AG09309 (cell line): ENCODE measurements at places on chromosomes 4 and X.

DNA sequence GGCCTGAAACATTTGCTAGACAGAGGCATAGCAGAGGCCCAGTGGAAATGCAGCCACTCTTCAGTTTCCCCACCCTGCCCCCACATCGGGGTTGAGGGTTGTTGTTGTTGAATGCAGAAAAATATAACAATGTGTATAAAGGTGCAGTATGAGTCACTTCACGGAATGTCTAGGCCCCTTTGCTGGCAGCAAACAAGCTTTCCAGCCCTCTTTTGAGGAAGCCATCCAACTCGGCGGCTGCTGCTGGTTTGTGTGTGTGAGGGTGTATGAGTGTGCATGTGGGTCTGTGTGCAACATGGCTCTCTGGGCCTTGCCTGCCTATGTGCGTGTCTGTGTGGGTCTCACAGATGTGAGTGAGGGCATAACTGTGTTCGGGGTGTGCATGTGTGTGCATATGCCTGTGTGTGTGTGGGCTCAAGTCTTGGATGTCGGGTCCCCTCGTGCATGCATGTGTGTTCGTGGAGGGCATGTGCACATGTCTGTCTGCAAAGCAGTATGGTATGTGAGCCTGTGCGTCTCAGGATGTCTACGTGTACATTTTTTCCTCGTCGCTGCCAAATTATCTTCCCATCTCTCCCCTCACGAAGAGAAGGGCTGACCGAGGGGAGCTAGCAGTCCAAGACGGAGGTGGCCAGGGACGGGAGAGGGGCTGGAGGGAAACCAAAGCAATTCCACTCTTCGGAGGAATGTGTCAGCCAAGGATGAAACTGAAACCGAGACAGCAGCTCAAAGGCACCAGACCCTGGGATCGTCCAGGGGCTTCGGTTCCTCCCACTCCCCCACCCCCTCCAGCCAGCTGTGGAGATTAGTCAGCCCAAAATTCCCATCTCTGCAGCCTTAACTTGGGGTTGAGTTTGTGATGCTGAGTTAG lies 8.4 kb upstream of the ELF4 start:
- no peak for DNase-seq

DNA sequence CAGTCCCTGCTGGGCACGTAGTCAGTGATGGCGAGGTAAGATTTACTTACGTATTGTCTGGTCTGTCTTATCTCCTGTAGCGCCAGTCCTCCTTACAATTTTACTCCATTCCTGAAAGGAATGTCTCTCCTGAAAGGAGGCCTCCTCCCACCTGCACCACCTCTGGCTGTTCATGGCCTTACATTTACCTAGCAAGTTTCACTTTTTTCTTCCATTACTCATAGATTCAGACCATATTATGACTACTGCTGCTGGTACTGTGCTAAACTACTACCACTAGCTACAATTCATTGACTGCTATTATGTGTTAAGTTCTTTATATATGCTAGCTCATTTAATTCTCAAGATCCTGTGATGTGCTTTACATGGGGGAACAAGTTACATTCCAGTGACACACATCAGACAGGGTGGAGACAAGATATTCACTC lies 189.9 kb downstream of the BMPR1B start:
- no peak for DNase-seq

- no peak for DNase-seq
Measured at GRCh38 chr4:2321279-2322196, 59.6 kb upstream of the MXD4 start.

DNA sequence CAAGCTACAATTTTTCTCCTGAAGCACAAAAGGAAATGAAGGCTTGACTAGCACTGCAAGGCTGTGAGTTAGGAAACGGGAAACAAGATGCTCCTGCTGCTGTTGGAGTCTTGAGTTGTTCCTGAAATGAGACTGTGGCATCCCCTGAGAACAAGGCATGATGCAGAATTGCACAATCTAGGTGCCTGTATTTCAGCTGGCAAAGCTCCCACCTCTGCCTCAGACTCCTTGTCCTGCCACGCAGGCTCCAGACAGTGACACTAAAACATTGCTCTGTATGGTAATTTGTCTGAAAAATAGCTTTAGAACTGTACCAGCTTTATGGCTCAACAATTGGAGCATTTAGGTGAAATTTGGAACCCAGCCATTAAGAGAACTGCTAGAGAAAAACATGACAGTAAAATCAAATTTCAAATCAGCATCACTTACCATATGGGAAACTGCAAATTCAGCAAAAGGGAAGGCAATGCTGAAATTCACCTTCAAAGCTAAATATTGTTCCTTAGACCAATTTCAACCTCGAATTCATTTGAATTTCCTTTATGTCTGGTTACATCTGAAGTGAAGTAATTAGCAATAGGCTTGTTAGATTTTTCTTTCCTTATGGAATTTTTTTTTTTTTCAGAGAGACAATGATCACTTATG lies 103.4 kb downstream of the MFAP3L start:
- DNase-seq: no peak

- no peak for DNase-seq
Measured at GRCh38 chrX:129158505-129158904, 364.8 kb downstream of the SMARCA1 start.

GRCh38 chrX:30920271-30920670 lies 31.2 kb upstream of the TAB3 start:
- DNase-seq: no peak

DNA sequence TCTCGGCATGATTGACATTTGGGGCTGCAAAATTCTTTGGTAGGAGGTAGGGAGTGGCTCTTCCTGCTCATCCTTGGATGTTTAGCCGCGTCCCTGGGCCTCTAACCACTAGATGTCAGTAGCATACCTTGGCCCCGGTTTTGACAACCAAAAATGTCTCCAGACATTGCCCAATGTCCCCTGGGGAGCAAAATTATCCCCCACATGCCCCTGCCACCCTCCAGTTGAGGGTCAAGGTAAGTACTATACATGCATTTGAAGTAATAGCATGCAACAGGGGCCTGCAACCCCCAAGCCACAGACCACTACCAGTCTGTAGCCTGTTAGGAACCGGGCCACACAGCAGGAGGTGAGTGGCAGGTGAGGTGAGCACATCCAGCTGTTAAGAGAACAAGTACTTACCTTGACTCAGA lies 17.6 kb upstream of the KIAA1210 start:
- DNase-seq: no peak

- DNase-seq: peak; percentile 33
Measured at GRCh38 chr4:86497131-86497530, 97.0 kb upstream of the PTPN13 start.

DNA sequence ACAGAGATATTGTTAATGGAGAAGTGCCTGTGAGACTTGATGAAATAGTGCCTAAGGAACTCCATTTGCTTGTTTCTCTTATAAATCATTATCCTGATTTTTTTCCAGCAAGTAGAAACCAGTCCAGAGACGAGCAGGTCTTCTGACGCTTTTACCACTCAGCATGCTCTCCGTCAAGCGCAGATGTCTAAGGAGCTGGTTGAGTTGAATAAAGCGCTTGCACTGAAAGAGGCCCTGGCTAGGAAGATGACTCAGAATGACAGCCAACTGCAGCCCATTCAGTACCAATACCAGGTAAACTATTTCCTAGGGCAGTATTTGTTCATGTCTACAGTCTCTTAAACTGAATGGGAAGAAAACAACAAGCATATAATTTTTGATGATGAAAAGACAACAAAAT lies 63.6 kb downstream of the KIF4A start:
- DNase-seq: no peak

DNA sequence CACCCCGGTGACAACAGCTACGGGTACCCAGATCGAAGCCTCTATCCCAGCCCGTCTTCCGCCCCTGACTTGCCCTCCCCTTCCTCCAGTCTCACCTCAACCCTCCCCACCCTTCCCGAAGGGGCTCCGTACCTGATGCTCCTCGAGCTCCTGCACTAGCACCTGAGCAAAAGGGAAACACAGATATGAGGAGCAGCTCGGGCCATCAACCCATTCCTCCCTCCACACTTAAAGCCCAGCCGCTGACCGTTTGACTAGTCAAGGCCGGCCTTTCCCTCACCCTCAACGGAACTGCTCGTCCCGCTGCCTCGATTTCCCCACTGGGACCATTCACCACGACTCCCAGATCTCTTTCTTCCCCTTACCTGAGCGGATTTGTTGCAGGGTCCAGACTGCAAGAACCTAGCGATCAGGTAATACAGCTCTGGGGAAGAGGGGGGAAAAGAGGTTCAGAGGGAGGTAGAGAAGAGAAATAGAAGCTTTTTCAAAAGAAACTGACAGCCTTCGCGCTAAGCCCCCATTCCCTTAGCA lies 731 bp downstream of the BRWD3 start:
- DNase-seq: no peak

DNA sequence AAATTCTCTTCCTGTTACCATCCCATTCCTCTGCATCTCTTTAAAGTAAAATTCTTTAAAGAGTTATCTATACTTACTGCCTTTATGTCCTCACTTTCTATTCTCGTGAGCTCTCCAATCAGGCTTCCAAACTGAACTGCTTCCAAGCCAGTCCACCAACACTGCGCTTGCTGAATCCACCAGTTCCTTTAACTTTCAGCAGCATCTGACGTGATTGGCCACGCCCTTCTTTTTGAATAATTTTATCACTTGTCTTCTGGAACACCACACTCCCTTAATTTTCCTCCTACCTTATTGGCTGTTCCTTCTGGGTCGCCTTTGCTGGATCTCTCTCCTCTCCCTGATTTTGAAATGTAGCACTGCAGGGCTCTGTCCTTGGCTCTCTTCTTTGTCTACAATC lies at the start of gene KIAA1210:
Gene KIAA1210 (minus strand): TSS at position 163 of the 400 bp plus-strand sequence. CDS start 4,170 bp downstream, outside the sequence.
- DNase-seq: no peak

DNA sequence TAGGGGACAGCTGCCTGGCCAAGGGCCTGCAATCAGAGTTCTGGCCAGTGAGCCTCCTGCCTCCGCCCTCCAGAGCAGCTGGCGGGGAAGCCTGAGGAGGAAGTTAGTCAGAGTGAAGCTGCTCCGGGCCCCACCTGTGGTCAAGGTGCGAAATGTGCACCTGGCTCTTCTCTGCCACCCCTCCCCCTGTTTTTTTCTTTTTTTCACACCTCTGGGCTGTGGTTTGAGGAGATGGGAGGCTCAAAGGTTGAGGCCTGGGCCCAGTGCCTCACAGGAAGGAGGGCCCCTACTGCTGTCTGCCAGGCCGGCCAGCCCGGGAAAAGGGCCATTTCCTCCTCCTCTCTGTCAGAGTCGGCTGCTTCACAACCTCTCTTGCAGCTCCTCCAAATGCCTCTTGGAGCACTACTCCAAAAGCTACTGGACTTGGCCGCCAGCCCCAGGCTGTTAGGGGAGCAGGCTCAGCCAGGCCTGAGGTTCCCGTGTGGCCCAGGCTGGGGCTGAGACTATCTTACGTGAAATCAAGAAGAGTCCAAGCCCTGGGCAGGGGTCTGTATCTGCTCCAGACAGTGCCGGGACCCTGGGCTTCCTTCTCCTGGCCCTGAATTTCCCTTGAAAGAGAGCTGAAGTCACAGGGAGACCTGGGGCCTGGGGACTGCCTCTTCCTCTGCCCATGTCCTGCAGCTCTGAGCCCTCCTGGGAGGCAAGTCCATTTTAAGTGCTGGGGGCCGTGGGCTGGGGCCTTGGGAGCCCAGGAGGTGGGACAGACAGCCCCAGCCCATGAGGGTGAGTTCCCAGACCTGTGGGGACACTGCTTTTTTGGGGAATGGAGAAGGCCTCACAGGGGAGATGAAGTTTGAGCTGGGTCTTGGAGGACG lies 4.5 kb upstream of the CXCR3 start:
- peak; percentile 34 for DNase-seq

- DNase-seq: no peak
Measured at GRCh38 chr4:31086756-31087330, 366.7 kb downstream of the PCDH7 start.

DNA sequence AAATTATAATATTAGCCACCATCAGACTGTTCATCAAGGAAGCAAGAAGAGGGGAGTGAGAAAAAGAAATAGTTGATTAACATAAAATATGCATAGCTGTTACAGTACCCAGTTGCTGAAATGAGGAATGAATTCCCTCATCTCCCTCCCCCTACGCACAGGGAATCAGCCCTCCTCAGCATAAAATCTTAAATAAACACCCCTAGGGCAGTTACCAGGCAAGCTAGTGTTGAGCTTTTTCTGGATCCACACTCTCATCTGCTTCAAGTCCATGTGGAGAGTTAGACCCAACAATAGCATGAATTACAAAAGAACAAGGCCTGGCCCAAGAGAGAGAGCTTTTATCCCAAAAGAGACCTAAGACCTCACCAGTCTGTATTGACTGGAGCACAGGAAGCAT lies 19.0 kb upstream of the SYTL4 start:
- DNase-seq: no peak

- DNase-seq: peak; percentile 96
Measured at GRCh38 chr4:76781698-76782595, 116.0 kb downstream of the SOWAHB start.

DNA sequence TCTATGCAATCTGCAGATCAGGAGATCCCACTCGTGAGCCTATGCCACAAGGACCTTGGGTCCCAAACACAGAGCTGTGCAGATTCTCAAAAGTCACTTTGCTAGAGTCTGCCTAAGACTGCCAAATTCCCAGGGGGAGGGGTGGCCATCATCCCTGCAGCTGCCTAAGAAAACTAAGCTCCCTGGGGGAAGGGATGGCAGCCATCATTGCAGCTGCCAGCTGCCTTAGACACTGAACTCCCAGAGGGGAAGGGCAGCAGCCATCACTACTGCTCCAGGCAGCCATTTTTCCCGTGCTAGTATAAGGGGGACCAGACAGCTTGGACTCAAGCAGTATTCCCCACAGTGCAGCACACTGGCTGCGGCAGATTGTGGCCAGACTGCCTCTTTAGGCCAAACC lies 156.9 kb downstream of the NKX6-1 start:
- no peak for DNase-seq

DNA sequence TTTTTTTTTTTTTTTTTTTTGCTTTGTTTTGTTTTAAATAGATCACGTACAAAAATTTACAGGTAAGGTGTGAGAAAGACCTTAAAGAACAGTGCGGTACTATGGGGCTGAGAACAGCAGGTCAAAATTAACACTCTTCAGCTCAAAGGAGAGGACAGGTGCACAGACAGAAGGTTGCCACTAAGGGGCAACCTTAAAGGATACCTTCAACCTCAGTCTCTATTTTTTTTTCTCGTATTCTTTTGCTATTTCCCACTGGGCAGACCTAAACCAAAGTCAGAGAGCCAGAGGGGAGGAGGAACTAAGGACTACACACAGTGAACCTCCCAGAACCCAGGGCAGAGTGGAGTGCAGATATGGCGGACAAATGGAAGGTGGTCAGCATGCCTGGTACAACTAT lies 1984.3 kb upstream of the IGFBP7 start:
- DNase-seq: no peak

DNA sequence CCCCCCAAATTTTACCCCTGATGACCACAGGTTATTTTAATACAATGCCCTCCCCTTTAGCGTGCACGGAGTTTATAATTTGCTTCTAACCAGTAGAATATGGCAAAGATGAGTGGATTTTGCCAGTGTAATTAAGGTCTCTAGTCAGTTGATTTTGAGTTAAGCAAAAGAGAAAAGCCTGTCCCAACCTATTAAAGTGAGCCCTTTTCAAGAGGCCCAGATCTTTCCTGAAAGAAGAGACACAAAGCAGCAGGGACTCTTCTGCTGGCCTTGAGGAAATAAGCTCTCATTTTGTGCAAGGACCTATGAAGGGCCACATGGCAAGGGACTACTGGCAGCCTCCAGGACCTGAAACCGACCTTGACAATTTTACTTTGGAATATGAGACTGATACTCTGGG lies 61.9 kb upstream of the GABRG1 start:
- DNase-seq: no peak

GRCh38 chr4:121277194-121278105 lies 103.4 kb downstream of the QRFPR start:
- DNase-seq: no peak

- no peak for DNase-seq
Measured at GRCh38 chrX:23764188-23764984, 18.6 kb upstream of the SAT1 start.
